ENCODE measurements at places on chromosomes 6 and 20.

GRCh38 chr6:35152067-35152707 is 11.0 kb upstream of the TCP11 start:
- DNase-seq: no peak

DNA sequence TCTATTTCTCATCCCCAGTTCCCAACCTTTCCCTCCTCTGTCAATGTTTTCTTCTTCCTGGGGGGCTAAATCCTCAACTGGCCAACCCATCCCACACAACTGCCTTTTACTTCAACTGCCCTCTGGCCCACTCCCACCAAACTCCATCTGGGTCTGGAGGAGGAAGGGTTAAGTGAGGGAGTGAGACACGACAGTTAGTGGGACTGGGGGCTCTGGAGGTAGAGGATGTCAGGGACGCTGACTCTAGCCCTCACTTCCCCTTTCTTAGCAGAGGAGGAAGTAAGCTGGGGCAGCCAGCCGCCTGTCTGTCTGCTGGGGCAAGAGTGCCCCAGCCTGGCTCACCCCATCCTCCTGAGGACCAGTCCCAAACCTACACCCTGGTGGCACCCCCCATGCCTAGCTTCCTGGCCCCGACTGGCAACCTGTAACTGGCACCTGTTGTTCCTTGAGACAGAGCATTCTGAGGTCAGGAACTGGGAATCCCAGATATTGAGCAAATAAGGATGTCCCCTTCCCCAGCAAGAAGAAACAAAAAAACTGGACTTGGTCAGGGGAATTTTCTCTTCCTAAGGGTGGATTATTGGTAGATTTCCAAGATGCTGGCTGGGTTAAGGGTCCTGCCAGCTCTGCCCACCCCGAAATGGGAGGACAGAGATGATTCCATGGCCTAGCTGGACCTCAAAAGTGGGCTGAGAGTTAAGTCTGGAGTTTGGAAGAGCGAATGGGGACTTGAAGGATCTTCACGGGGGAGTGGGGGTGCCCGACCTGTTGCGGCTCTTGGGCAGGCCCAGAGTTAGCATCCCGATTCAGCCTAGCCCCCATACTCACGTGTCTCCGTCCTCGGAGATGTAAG is 971 bp downstream of the NFKBIE start:
- DNase-seq: no peak

GRCh38 chr6:83592770-83593394 is 80.5 kb downstream of the PRSS35 start:
- DNase-seq: no peak

- DNase-seq: no peak
Observed at GRCh38 chr6:125913864-125914351, 42.7 kb upstream of the HINT3 start.

- no peak for DNase-seq
Observed at GRCh38 chr6:167805349-167806060, 21.2 kb upstream of the AFDN start.

DNA sequence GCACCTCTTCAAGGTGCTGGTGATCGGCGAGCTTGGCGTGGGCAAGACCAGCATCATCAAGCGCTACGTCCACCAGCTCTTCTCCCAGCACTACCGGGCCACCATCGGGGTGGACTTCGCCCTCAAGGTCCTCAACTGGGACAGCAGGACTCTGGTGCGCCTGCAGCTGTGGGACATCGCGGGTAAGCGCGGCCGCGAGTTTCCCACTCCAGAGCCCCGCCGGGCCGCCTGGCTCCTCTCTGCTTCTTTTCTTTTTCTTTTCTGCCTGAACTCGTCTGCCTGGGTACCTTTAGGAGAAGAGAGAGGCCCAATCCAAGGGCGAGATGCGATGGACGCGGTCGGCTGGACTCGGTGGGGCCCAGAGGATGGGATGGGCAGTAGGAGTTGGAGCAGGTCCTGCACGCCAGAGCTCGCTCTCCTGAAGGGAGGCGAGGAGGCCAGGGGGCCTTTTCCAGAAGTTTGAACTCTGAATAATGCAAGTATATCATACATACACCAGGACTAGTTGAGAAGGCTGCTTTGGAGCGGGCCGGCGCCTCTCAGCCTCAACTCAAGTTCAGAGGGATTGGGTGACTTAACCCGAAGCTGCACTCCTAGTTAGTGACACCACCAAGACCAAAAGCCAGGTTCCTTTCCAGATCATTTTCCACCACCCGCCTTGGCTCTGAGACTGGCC is 445 bp downstream of the RAB32 start:
- no peak for DNase-seq

- DNase-seq: no peak
Observed at GRCh38 chr6:14816116-14816859, 429.6 kb upstream of the JARID2 start.

GRCh38 chr6:25342802-25343201 is 63.6 kb downstream of the CARMIL1 start:
- DNase-seq: no peak

DNA sequence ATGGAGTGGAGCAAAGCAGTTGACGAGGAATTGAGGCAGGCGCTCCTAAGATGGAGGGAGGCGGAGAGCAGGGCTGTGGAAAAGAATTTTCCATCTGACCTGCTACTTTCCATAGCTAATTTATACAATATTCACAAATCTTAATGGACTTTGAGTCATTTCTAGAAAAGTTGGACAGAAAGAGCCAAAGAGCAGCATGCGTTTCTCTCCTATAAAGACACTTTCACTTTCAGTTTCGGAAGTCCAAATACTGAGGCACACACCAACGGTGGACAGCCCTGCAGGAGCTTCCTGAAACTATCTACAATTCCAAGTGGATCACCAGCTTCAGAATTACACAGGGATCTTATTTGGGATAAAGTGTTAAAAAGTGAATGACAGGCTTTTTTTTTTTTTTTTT is 43.5 kb downstream of the PANK2 start:
- DNase-seq: no peak

- DNase-seq: no peak
Observed at GRCh38 chr6:26575494-26575939, 21.2 kb upstream of the ABT1 start.

- DNase-seq: no peak
Observed at GRCh38 chr6:109239160-109239559, 143.1 kb downstream of the CD164 start.

GRCh38 chr6:41914869-41915530 is 5.9 kb downstream of the MED20 start:
- DNase-seq: no peak

DNA sequence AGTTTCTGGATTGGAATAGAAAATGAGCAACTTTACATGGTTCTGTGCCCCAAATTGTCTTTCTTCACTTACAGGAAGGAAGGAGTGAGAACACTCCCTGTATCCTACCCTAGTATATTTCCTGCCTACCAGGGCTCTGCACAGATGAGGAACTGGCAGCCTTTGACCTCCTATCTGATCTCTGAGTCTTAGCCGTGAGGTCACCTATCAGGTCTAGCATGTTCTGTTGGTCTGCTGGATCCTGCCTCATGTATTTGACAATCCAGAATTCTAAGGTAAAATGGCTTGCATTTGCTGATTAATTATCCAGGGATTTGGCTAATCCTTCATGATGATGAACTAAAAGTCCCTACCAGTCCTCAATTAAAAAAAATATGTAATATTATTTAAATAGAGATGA is 35.0 kb upstream of the TRAM2 start:
- DNase-seq: no peak

GRCh38 chr20:37807471-37808232 is 95.3 kb upstream of the VSTM2L start:
- no peak for DNase-seq

GRCh38 chr6:30207619-30208295 is 5.4 kb downstream of the TRIM26 start:
- DNase-seq: no peak

DNA sequence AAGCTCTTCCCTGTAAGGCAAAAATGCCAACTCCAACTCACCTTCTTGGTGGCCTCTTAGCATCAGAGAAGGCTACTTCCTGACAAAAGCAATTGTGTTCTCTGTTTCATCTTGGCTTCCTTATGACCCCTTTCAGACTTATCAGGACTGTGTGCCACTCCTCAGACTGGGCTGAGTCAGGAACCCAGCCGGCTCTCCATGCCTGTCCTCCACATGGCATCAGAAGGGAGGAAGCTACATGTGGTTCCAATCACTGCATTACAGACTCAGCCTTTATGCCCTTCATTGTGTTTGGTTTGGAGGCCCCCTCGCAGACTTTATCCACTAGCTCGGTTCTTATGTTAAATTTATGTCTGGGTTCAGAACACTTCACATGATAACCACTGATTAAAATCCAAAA is 142.5 kb downstream of the SLC24A3 start:
- DNase-seq: no peak

DNA sequence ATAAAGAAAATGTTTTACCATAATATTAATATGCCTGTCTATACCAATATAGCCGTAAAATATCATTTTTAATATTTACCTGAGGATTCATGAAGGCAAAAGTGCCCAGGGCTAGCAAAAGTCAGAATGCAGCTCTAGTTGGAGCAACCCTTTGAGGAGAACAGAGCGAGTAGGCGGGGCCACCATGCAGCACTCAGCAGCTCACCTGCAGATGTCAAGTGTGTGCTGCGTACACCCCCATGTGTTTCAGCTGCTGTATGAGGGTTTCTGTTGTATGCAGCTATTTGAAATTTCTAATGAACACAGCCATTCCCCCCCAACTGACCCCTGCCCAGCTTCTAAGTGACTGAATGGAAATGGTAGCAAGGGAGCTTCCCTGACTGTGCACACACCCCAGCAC is 508.0 kb downstream of the QKI start:
- DNase-seq: no peak

DNA sequence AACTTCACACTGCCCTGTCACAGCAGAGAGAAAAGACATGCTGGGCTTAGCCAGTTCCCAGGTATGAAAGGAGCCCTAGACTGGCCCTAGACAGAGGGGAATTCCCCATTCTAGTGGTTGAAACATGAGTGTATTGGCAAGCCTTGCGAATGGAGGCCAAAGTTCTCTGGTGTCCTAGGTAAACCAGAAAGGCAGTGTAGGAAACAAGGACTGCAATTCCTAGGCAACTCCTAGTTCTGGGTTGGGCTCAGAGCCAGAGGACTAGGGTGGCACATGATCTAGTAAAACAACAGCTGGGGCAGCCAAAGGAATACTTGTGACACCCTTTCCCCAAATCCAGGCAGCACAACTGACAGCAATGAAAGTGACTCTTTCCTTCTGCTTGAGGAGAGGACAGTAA is 265.0 kb upstream of the EPHA7 start:
- DNase-seq: no peak

DNA sequence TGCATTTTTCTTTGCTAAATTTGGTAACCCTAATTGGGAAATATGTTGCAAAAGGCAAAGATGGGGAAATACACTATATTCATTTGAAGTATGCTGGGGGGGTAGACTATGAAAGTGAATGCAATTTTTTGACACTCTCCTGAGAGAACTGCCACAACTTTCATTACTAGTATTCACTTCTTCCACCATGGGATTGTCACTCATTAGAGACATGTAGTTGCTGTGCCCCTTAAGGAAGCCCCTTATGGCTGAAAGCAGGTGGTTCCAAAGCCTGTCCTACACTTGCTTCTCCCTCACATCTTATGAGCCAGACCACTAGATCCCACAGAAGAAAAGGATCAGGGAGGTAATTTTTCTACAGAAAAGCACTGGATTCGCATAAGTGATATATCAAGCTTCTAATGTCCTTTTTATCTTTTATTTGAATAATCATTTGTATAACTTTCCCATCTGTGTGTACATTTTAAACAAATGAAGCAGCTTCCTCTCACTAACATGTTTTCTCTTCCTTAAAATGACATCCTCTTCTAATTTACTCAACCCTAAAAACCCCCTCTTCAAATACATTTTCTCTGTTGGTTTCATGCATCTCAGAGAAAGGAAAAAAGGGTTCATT is 83.8 kb downstream of the GCLC start:
- DNase-seq: no peak

DNA sequence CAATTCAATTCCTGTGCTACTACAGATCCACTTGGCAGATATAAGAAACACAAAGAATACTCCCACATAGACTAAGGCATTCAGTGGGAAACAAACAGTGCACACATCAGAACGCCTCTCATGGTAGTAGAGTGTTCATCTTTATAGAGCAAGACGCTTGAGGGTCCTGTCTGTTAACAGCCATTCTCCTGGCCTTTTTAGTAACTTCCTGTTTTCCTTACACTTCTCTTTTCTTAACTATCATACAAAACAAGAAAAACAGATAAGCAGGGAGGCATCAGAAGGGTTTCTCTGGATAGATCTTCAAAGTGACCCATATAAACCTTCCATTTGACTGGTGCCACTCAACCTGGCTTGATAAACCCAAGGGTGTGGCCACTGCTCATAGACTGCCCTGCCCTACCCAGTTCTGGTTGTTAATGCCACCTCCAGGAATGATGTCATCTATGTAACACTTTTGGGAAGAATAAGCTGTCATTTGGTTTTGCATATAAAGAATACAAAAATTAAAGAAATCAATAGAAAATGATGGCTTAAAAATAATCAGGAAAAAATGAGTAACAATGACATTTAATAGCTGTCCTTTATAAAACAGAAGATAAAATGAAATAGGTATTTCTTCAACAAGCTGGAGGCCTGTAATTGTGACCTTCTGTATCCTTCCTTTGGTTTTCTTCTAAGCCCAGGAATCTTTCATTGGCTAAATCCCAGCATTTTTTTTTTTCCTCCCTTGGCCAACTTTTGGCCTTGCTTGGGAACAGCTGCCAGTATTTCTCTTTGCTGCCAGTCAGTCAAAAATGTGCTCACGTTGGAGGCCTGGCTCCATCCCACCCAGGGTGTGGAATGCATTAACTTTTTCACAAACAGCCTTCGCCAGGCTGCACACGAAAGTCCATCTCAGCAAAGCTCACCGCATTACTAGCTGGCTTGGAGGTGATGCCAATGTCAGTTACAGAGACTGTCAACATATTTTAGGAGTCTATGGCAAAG is 103.5 kb downstream of the GJA10 start:
- no peak for DNase-seq

- DNase-seq: no peak
Observed at GRCh38 chr6:9139746-9140145, 704.4 kb upstream of the SLC35B3 start.

GRCh38 chr6:166343150-166343487 is 774 bp upstream of the SFT2D1 start:
- DNase-seq: no peak

DNA sequence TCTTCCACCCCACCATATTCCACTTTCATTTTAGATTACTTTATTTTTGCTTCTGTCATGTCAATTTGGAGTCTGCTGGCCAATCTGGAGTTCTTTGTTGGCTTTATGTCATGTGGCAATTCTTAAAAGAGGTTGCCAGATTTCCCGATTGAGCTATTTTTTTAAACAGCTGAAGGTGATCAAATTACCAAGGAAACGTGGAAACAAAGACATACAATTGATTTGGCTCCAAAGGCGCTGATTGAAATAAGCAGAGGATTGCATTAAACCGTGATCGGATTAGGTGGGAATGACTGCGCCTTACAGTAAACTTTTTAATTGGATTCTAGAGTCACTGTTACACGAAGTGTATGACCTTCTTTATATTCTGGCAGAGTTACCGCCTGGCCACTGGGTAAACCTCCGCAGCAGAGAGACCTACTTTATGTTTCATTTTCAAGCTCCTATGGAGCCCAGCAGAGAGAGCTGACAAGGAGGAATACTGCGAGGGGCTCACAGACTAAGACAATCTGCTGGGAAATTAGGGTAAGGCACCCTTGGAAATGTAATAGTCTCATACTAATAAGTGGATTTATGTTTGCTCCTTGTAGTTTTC is 37.9 kb downstream of the SIM1 start:
- DNase-seq: no peak
